G401 (cell line): ENCODE measurements at places on chromosomes 6 and 20. TPM values are rescaled to one million over a fixed set of nuclear protein-coding genes. Genes with fewer than 3 reads are reported as not detected.

AURKA gene
- total RNA-seq, result 65.2 and 100 TPM in 2 replicates

AHI1 gene
- 8.6 and 9.9 TPM in 2 replicates for total RNA-seq

TMEM14A gene
- total RNA-seq, result 47.1 and 61.1 TPM in 2 replicates

DDX39B gene
- total RNA-seq, result 771 and 792 TPM in 2 replicates

TUBB2B gene
- total RNA-seq, result 31.6 and 39.2 TPM in 2 replicates
